ENCODE measurements at places on chromosomes 3 and 15.

- DNase-seq: no peak
Measured at GRCh38 chr15:60822403-60822802, 343.5 kb upstream of the ICE2 start.

DNA sequence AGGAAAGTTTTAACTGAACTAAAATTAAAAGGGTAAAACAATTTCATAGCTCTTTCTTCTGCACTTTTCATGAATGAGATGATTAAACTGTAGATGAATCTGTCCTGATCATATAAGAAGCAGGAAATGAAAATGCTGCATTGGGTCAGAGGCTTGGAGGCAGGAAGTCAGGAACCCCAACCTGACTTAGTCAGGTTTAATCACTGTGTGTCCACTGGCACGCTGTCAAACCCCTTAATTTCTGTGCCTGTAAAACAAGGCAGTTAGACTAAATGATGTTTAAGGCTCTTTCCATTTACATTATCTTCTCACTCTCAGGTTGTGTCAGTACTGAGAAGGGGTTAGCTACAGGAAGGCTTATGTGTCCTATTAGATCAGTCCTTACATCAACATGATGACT, 193.3 kb upstream of the TTC14 start:
- no peak for DNase-seq

GRCh38 chr3:48215466-48215865, 7.8 kb upstream of the CAMP start:
- DNase-seq: no peak

DNA sequence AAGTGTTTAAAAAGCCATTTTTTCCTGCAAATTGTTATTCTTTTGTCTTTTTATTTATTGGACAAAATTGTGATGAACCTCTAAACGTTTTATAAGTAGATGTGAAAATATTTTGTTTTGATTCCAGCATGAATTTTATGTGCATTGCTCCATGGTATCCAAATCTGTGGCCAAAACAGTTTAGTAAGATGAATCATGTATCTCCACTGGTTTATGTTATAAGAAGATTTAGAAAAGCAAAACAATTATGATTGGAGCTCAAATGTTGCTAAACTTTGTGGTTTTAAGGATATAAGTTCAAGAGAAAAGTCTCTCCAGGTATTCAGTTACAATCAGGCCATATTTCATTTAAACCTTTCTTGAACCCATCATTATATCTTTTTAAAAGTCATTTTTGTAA, 80.9 kb downstream of the NECTIN3 start:
- DNase-seq: no peak

- DNase-seq: no peak
Measured at GRCh38 chr3:71723452-71724170, 1.6 kb downstream of the EIF4E3 start.

DNA sequence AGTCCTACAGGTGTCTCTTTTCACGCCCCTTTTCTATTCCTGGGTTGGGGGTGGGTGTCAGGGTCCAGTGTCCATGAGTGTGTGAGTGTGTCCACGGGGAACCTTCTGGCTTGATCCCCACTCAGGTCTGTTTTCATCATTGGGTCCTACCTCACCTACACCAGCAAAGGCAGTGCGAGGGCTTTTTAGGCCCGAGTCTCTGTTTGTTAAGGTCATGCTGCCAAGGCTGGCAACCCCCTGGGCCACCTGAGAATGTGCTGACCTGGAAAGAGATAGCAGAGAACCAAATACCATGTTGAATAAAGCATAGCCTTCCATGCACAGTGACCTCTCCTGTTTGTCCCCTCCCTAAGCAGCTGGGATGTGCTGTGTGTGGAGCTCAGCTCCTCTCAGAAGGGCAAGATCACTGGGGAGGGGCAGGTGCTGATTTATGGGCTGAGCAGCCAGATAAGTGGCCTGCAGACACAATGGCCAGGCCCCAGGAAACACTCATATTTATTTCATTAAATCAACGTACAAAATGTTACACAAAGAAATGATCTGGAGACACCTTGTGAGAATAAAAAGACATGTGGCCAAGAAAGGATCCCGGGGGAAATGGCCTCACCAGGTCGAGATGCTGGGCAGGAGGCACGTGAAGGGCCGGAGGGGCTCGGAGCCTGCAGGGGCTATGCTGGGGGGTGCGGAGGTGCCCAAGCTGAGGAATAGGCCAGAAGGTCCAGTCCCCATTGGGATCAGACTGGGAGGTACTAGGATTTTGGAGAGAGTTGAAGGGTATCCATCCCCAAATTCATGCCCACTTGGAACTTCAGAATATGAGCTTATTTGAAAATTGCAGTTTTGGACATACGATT, 36.1 kb downstream of the RAB6B start:
- no peak for DNase-seq

DNA sequence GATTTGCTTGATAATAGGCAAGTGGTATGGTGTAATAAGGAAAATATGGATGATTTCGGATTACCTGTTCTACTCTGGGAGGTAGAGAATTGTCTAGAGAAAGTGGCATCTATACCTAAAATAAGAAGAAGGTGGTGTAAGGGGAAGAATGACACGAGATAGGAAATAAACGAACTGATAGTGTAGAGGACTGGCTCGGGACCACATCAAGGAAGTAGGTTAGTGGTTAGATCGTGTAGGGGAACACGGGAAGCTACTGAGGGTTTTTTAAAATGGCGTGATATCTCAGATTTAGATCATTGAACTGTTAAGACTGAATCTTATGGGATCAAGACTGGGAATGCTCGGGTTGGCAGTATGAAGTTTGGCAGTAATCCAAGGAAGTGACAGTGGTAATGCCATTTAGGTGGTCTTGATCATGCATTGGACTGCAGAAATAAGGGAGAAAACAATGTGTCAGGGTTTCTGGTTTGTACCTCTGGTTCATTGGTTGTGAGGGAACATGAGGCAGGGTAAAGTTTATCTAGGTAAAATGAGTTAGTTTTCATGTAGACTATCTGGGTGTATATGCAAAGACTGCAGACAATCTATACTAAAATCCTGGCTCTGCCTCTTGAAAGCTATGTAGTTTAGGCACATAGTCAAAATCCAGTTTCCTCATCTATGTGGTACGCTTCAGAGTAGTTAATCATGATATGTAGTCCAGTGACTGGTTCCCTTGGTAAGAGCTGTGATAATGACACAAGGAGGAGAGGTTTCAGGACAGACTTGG, 7.4 kb downstream of the RPL14 start:
- DNase-seq: no peak

GRCh38 chr3:54557538-54558428, 370.1 kb downstream of the LRTM1 start:
- DNase-seq: no peak

GRCh38 chr3:156483002-156483401, 71.9 kb downstream of the SSR3 start:
- DNase-seq: no peak

DNA sequence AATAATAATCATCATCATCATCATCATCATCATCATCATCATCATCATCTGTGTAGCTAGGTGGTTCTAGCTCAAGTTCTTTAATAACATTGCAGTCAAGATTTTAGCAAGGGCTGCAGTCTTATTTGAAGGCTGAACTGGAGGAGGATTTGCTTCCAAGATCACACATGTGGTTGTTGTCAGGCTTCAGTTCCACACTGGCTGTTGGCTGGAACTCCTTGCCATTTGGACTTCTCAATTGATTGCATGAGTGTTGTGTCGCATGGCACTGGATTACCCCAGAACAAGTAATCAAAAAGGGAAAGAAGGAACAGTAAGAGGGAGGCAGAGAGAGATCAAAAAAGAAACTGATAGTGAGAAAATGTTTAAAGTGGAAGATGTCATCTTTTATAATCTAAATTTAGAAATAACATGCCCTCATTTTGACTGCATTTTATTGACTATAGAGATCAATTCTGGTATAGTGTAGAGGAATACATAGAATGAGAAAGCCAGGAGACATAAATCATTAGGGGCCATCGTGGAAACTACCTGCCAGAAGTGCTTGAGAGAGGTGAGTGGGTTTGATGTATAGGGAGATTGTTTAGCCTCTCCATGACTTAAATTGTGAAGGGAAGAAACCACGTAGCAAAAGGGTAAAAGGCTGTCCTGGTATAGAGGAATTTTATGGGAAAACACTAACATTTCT, 346.6 kb upstream of the RBMS3 start:
- DNase-seq: no peak

- DNase-seq: no peak
Measured at GRCh38 chr3:143298886-143299535, 179.4 kb downstream of the CHST2 start.

- no peak for DNase-seq
Measured at GRCh38 chr3:70608434-70608833, 296.0 kb upstream of the MDFIC2 start.
